Activated CD4-positive, CD25-positive, alpha-beta regulatory T cell treated with anti-CD3 and anti-CD28 coated beads, Interleukin-2, amount 50 U/mL, for 24 hours (primary cell): ENCODE measurements at places on chromosomes 12 and 14.

- ATAC-seq = no peak
Observed at GRCh38 chr14:58635091-58635830, 2.5 kb upstream of the DACT1 start.

GRCh38 chr12:12891080-12891880 lies at the start of gene GPRC5A:
TSS of gene GPRC5A (plus strand) at chr12:12891562. CDS start at chr12:12908250, 16,688 bp downstream.
- peak; percentile 59 for ATAC-seq

DNA sequence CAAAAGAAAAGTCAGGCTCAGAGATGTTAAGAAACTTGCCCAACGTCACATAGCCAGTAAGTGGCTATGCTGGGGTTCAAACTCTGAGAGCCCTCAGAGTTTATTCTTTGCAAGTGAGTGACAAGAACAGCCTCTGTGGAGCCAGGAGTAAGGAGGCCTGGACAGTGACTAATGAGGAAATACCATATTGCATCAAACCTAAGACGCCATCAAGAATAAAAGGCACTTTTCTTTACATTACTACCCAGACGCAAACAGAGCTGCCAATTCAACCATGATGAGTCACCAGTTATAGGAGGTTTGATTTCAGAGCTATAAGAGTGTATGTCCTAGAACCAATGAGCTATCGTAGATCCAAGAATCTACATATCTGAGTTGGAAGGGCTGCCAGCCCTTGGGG lies 9.4 kb downstream of the TNFRSF1A start:
- ATAC-seq = no peak

GRCh38 chr12:74454109-74454508 lies 83.5 kb upstream of the ATXN7L3B start:
- ATAC-seq = no peak

GRCh38 chr12:80264386-80264785 lies 165.0 kb downstream of the OTOGL start:
- no peak for ATAC-seq

DNA sequence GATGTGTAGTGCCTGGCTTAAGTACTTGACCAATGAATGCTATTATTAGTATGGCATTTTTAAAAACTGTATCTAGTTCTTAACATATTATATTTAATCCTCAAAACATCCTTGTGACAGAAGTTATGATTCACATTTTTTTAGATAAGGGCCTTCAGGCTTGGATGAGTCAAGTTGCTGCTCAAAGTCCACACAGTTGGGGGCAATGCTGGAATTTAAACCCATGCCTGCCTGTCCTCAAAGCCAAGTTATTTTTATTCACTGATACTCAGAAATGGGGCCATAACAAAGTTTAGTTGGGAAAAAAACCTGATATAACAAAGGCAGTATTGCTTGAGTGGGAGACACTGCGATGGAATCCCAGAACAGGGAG lies 50.6 kb downstream of the RFX4 start:
- no peak for ATAC-seq

DNA sequence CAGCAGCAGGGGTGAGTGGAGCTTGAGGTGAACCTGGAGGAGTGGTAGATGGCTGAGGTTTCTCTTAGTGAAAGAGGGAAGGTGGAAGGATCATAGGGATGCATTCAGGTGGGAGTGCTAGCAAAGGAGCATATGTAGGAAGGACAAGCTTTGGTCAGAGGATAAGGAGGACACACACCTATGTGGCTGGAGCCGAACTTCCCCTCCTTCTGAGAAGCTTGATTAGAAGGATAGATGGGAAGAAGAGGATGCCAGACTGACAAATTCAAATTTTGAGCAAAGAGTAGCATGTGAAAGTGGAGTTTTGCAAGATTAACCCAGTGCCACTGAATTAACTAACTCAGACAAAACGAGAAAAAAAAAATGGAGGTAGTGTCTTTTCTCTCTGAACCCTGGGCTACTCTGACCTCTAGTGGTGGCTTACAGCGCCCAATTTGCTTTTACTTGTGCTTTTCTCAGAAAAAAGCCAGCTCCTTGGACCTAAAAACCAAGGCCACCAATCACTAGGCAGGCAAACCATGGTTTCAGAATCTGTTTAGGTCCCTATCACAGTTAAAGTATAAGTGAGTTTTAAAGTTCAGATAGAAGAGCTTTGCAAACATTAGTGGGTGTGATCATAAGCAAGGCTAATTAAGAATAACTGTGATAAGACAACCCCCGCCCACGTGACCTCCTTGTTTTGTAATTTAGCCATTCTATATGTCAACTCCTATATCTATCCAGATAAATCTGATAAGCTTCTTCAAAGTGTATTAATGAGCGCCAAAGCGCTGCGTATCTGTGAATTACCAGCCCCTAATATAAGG lies 15.5 kb downstream of the EMP1 start:
- ATAC-seq = peak; percentile 25
